ENCODE measurements at places on chromosomes 12 and 14. TPM values are rescaled to one million over a fixed set of nuclear protein-coding genes. Genes with fewer than 3 reads are reported as not detected.

AMIGO2 gene
- 8.0 TPM for total RNA-seq

SPIC gene
- not detected for total RNA-seq

CLEC9A gene
- not detected for total RNA-seq

CCDC196 gene
- not detected for total RNA-seq

TC2N gene
- 0.29 TPM for total RNA-seq

ATN1 gene
- 14.1 TPM for total RNA-seq

TCTN1 gene
- total RNA-seq: 61.9 TPM

OLR1 gene
- total RNA-seq: under 0.01 TPM

DAD1 gene
- 213 TPM for total RNA-seq

MYL6B gene
- 49.8 TPM for total RNA-seq

CCDC175 gene
- total RNA-seq: not detected

LRRC9 gene
- not detected for total RNA-seq

SLC4A8 gene
- 2.9 TPM for total RNA-seq

PRKD1 gene
- 21.8 TPM for total RNA-seq

JAG2 gene
- total RNA-seq: 3.3 TPM

ADCY4 gene
- total RNA-seq: 17.7 TPM

KLRC1 gene
- total RNA-seq: not detected

PCED1B gene
- 0.29 TPM for total RNA-seq

ANKS1B gene
- total RNA-seq: 2.2 TPM

ACVRL1 gene
- total RNA-seq: 11.5 TPM

TEX52 gene
- total RNA-seq: not detected

DNAI7 gene
- 0.29 TPM for total RNA-seq

DPPA3 gene
- not detected for total RNA-seq

PRH2 gene
- not detected for total RNA-seq

P2RX7 gene
- 4.0 TPM for total RNA-seq

RAP1B gene
- 231 TPM for total RNA-seq
